ENCODE measurements at places on chromosomes 7 and 10. TPM values are rescaled to one million over a fixed set of nuclear protein-coding genes. Genes with fewer than 3 reads are reported as not detected.

CCDC172 gene
- polyA plus RNA-seq = not detected

PDE6C gene
- 0.67 TPM for polyA plus RNA-seq

RAB19 gene
- polyA plus RNA-seq = 4.2 TPM

MYOF gene
- polyA plus RNA-seq = 33.9 TPM

C10orf120 gene
- not detected for polyA plus RNA-seq

LBX1 gene
- not detected for polyA plus RNA-seq

FEZF1 gene
- polyA plus RNA-seq = not detected

ARHGAP21 gene
- polyA plus RNA-seq = 98.1 TPM

ZNF804B gene
- 0.13 TPM for polyA plus RNA-seq

LIPF gene
- polyA plus RNA-seq = 0.36 TPM

WAC gene
- 163 TPM for polyA plus RNA-seq

CPN1 gene
- 3.0 TPM for polyA plus RNA-seq

ANK3 gene
- 36.8 TPM for polyA plus RNA-seq

C7orf33 gene
- polyA plus RNA-seq = not detected

TRIM56 gene
- 18.5 TPM for polyA plus RNA-seq

EPHB6 gene
- 29.6 TPM for polyA plus RNA-seq

DNAH11 gene
- 3.5 TPM for polyA plus RNA-seq

PDCD11 gene
- polyA plus RNA-seq = 37.3 TPM

PTPRN2 gene
- polyA plus RNA-seq = 7.3 TPM

SOSTDC1 gene
- 51.4 TPM for polyA plus RNA-seq

GIMAP6 gene
- 17.8 TPM for polyA plus RNA-seq

TRPV6 gene
- 0.31 TPM for polyA plus RNA-seq
